Neural crest cell (in vitro differentiated cells): ENCODE measurements at places on chromosomes 3 and 15. TPM values are rescaled to one million over a fixed set of nuclear protein-coding genes. Genes with fewer than 3 reads are reported as not detected.

DNA sequence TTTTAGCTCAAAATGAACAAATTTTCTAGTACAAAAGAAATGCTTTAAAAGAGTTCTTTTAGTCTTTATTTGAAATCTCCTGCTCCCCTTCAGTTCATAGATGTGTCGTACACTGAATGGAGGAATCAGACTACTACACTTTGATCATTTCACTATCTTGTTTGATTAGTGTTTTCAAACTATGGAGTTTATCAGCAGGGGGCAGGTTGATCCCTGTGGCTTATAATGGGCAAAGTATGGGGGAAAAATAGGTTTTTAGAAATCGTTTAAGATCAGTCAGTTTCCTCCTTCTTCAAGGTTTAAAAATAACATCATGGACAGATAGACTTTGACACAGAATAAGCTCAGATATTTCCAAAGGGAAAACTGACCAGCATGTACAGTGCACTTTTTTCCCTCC lies 701.7 kb downstream of the CADM2 start:
- DNase-seq, result no peak

DNA sequence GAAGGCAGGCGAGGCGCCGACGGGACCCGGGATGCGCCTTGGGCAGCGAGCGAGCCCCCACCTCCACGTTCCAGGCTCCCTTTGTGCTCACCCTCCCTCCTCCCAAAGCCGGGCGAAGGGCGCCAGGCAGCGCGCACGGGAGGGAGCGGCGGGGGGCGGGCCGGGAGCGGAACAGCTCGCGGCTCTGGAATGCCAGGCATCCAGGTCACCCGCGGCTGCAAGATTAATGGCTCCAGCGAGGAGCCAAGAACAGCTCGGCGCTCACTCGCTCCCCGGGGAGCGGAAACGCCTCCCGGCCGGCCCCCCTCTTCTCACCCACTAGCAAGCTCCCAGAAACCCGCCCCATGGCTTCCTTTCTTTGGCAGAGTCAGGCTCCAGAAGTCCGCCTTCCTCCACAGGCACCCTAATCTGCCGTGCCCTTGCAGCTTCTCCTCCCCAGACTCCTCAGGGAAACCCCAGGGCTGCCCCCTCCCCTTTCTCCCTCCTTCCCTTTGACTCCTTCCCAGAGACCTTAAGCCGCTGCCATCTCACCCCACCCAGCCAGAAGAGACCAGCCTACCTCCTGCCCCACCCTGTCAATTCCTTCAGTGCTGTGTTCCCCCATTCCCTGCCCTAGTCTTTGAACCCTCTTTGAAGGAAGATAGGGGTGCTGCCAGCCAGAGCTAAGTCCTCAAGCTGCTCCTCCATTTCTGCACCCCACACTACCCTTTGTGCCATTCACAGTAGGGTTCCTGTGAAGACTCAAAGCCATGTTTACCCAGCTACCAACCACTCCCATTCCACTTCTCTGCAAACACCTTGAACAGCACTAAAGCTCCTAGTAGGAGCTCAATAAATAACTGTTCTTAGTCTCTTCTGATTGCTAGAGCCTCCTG lies 9.9 kb downstream of the AMOTL2 start:
- peak; percentile 66 for DNase-seq

DNA sequence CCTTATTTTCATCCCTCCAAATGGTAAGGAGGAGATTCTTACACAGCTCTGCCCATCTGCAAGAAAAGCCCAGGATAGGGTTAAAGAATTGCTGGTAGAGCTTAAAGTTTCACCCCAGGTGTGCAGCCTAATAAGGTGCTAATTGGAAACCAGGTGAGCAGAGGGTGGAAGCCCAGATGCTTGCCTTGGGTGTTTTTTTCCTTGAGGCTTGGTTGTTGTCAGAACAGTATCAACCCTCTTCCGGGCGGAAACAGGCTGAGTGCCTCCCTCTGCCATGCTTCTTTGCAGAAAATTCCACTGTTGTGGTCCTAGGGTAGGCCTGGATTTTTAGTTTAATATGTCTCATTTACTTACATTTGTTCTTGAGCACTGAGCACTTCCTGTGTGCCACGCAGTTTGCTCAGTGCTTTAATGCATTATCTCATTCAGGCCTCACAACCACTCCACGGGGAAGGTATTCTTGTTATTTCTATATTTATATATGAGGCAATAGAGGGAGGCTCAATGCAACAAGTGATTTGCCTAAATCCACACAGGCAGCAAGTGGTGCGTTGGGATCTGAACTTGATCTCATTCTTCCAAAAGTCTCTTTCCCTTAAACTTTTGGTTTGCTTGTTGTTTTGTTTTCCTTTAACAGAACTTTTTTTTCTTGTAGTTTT lies 115.0 kb upstream of the LRIG1 start:
- DNase-seq, result no peak

DNA sequence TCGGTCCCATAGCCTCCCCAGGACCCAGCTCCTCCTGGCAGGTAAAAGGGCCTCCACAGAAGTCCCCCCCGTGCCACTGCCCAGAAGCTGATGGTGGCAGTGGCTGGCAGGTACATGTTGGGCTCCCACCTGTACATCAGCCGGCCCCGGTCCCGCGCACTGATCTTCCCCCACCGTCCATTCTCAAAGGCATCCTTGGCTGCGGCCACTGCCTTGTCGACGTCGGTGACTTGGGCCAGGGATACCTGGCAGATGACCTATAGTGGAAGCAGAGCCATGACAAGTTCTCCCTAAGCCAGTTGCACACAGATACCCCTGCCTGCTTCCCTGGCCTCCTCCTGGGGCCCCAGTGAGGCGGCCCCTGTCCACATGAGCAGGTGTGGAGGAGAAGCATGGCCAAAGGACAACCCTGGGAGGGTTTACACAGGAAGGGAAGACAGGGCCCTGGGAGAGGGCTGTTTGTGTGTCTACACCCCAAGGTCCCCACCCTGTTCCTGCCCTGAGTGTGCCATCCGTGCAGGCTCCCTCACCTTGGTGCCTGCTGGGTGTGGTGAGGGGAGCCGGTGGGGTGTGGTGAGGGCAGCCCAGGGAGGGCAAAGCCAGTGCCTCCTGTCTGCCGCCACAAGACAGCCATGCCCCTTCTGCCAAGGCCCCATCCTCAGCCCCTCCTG lies 44.8 kb downstream of the ALDH1L1 start:
- no peak for DNase-seq

Gene TGM5
- not detected in 2 replicates for total RNA-seq
